ENCODE measurements at places on chromosomes 6 and 20. TPM values are rescaled to one million over a fixed set of nuclear protein-coding genes. Genes with fewer than 3 reads are reported as not detected.

Gene TAGAP
- 1.7 TPM for total RNA-seq

Gene PPIL6
- 18.0 TPM for total RNA-seq

Gene LRFN2
- 0.34 TPM for total RNA-seq

Gene HLA-DQA2
- not detected for total RNA-seq

Gene MUC22
- not detected for total RNA-seq

Gene RNF182
- not detected for total RNA-seq

Gene MEI4
- total RNA-seq: not detected

Gene DEFB115
- not detected for total RNA-seq

Gene HLA-DQB1
- 31.2 TPM for total RNA-seq

Gene WDR46
- total RNA-seq: 34.0 TPM

Gene JPH2
- total RNA-seq: 133 TPM

Gene FAM184A
- total RNA-seq: 4.7 TPM

Gene FLRT3
- 5.2 TPM for total RNA-seq

- DNase-seq: no peak
These were observed 34.7 kb upstream of the KCNB1 start for GRCh38 chr20:49516916-49517804.

- no peak for DNase-seq
These were observed 11.5 kb upstream of the MEP1A start for GRCh38 chr6:46781478-46782378.

- no peak for DNase-seq
These were observed 101.8 kb upstream of the NHSL1 start for GRCh38 chr6:138601128-138601527.

DNA sequence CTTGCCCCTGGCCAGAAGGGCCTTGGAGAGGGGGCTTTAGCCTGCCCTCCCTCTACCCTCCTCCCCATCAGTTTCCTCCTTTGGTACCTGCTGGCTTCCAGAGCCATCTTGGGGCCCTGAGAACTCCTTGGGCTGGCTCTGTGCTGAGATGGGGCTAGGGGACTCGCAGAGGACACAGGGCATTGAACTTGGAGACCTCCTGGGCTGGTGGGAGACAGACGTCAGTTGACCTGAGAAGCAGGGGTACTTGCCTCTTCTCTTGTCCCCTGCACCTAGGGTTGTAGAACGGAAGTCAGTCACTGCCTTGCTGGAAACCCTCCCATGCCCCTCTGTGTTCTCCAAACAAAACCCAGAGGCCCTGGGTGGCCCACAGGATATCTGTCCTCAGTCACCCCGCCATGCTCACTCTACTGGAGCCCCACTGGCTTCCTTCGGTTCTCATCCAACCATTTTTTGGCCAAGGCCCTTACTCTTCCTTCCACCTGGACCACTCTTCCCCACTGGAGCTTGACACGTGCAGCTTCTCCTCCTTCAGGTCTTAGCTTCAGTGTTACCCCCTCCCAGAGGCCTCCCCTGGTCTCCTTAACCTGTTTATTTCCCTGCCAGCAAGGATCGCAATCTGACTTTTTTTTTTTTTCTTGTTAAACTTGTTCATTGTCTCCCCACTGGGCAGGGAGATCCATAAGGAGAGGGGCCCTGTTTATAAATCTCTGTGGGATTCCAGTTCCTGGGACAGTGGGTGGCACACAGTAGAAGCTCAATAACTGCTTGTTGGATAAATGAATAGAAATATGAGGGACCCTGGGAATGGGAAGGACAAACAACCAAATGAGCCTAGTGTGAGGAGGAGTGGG is 971 bp downstream of the RBCK1 start:
- no peak for DNase-seq

- no peak for DNase-seq
These were observed 38.5 kb downstream of the TBC1D7 start for GRCh38 chr6:13289789-13290318.

DNA sequence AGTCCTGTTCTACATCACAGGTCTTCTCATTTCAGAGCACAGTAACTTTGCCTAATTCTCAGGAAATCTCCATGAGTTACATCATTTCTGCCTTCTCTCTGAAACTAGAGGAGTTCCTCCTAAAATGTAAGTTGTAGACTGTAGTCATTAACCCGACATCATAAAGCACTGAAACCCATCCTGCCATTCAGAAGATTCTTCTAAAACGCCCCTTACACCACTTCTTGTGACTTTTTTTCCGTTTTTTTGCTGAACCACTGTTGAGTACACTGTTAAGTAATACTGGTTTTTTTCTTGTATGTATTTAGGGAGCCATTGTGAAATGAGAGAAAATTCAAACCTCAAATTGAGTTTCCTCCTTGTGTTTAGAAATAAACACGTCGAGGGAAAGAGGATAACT is 117.3 kb downstream of the MAP3K4 start:
- no peak for DNase-seq

- DNase-seq: no peak
These were observed 21.3 kb downstream of the KCNG1 start for GRCh38 chr20:51001430-51002265.

- no peak for DNase-seq
These were observed 16.6 kb downstream of the NRSN2 start for GRCh38 chr20:363319-364078.

- DNase-seq: no peak
These were observed 360.4 kb upstream of the JARID2 start for GRCh38 chr6:14885498-14885897.

DNA sequence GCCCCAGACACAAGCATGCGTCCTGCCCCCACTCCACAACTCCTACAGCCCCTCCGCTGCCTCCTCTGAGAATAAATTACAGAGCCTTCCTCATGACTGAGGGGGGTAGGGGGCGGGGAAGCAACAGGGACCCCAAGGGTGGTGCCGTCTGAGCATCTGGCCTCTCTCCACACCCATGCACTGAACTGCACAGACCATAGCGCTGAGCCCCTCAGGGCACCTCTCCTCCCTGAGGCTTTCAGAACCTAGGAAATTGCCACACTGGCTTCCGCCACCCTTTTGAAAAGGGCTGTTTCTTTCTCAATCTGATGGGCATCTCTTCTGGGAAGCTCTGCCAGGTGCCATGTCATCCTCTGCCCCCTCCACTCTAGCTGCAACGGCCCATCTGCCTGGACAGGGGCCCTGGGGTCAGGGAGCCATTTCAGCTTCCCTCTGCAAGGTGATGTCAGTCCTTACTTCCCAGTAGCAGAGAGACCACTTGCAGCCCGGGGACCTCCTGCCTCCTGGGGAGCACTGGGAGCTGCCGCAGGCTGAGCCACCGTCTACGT is 2.5 kb downstream of the CST7 start:
- peak; percentile 13 for DNase-seq

DNA sequence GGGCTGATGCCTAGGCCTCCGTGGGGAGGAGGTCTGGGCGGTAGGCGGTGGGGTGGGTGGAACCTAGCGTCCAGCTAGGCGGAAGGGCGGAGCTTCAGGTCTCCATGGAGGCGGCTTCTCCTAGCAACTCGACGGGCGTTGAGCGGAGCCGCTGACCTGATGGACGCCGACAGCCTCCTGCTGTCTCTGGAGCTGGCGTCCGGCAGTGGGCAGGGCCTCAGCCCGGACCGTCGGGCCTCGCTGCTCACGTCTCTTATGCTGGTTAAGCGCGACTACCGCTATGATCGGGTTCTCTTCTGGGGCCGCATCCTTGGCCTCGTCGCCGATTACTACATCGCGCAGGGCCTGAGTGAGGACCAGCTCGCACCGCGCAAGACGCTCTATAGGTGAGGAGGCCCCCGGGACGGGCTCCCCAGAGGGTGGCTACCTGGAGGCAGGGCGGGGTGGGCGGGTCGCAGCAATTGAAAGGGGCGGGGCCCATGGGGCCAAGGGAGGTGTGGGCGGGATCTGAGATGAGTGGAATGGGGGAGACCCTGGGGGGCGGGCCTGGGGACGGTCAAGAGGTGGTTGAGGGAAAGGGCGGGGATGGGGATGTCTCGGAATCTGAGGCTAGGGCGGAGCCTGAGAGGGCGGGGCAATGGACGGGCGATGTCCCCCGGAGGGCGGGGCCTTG is at the start of gene RSPH9:
RSPH9 (plus strand) TSS at position 97 of the 673 bp plus-strand sequence; CDS start at position 160, 63 bp downstream.
- DNase-seq: peak; percentile 82

- DNase-seq: no peak
These were observed 173.1 kb downstream of the EYA2 start for GRCh38 chr20:47067776-47068175.

GRCh38 chr6:135162678-135163439 is 18.2 kb upstream of the MYB start:
- no peak for DNase-seq

GRCh38 chr6:44680202-44680720 is 292.8 kb downstream of the CDC5L start:
- no peak for DNase-seq

DNA sequence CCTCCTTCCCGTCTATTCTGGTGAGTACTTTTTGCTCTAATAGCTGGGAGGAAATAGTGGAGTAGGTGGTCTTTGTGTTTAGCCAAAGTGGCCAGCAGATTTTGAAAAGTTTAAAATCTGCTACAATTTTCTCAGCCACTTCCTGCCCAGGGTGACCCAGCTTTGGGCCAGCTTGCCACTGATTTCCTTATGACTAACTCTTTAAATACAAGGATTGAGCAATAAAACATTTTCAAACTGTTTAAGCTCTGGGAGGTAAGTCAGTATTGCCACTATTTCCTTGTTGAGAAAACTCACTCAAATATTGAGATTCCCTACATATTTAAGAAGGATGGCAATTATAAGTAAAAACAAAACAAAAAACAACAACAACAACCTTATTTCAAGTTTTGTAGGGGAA is 54.5 kb downstream of the TRMT11 start:
- no peak for DNase-seq

DNA sequence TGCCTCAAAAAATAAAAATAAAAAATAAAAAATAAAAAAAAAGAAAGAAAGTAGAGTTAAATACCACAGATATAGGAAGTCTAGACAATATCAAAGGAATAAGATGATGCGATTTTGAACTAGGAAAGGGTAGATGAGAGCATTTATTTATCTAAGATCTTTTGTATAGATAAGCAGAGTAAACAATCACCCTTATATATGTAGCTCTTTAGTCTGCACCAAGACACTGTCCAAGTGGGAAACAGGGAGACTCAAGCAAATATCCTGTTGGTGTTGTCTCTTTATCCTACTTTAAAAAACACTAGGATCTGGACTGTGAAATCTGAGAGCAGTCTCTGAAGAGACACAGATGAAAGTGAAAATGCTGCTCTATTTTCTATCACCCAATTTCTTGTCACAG is 587.0 kb upstream of the FLRT3 start:
- DNase-seq: no peak

DNA sequence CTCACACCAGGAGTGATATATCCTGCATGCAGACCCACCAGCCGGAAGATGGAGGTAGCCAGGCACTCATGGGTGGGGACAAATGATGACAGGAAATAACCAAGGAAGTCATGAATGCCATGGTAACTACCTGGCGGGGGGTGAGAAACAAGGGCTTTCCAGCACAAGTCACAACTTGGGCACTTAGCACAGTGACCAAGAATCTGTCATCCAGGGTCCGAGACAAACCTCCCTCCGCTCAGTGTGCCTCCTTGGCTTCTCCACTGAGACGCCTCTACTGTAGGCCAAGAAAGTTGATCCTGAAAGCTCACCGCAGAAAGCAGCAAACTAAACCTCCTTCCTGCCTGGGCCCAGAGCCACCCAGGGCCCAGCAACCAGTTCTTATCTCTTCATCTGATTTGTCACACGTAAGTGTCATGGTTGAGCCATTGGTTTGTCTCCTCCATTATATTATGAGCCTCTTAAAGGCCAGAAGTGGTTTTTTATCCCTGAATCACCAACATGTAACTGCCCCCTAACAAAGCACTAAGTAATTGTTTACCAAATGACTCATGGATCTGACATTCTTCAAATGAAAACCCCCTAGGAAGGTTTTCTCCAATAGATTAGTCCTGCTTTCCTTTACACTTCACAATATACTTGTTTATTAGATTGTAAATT is 84.3 kb upstream of the TAB2 start:
- no peak for DNase-seq

GRCh38 chr6:27156874-27157458 is 90.5 kb upstream of the PRSS16 start:
- DNase-seq: no peak

DNA sequence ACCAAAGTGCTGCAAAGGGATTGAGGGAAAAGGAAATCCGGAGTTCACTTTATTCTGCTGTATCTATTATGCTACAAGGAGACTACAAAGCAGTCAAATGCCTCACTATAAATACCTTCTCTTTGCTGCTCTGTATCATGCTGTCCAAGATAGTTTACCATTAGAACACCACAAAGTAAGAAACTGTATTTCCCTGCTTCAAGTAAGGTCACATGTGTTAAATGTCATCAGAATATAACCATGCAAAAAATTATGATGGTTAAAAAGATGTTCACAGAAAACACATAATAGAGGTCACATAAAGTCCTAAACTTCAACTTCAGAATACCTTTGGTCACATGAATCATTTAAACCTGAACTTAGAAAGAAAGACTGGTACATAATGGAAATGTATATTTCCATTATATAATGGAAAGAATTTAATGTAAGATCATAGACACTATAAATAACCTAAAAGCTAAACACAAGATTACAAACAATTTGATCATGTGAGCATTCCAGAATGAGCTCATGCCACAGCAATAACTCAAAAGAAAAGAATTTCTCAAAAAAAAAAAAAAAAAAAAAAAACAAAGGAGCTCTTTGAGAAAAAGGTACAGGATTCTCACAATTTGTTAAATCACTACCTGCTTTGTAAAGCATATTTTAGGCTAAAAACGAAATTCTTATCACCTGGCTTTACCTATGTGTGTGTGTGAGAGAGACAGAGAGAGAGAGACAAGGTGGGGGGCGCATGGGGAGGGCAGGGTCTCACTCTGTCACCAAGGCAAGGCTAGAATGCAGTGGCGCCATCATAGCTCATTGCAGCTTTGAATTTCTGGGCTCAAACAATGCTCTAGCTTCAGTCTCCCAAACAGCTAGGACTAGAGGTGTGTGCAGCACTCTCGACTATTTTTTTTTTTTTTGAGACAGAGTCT is 58.7 kb downstream of the KIF13A start:
- no peak for DNase-seq
